ENCODE measurements at places on chromosomes 11 and 22. TPM values are rescaled to one million over a fixed set of nuclear protein-coding genes. Genes with fewer than 3 reads are reported as not detected.

The HTR3A gene
- not detected for total RNA-seq

GRCh38 chr22:25167082-25167481 is 32.6 kb upstream of the CRYBB3 start:
- DNase-seq = no peak

DNA sequence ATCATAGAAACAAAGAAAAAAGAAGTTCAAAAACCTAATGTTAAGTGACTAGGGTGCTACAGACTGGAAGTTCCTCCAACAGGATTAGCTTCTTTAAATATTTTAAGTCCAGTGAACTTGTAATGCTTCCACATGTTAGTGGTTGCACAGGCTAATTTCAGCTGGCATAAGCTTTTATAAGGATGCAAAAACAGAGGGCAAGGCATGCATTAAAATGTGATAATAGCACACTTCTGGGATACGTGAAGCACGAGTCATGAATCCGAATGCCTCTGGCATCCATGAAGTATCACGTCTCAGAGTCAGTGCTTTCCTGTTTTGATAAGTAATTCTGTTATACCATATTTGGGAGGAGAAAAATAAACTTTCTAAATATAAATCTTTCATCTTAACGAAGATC is 106.8 kb downstream of the DCDC1 start:
- no peak for DNase-seq

- no peak for DNase-seq
Observed at GRCh38 chr11:85541683-85542082, 85.5 kb downstream of the DLG2 start.

DNA sequence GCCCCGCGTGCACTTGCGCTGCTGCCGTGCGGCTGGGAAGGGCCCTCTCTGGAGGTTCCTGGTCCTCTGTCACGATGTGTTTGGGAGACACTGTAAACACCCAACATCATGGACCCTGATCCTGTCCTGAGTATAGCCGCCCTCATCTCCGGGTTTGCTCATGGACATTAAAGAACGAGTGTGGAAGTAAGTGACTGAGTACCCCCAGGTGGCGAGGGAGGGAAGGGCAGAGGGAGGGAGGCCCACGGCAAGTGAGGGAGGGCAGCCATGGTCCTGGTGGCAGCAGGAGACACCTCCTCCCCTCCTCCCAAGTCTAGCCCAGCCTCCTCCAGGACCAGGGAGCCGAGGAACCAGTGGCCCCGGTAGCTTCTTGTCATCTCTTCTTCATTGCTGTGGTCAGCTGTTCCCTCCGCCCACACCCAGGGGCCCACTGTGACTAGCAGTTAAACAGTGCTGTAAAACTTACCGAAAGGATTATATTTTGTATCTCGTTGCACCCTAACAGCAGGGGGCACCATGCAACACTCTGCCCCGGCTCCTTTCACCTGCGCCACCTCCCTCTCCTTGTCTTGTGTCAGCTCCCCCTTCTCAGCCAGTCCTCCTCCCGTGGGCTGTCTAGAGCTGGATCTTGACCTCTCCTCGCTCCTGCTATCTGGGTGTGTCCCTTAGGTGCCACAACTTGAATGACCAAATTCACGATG is 566.5 kb upstream of the B3GAT1 start:
- no peak for DNase-seq

DNA sequence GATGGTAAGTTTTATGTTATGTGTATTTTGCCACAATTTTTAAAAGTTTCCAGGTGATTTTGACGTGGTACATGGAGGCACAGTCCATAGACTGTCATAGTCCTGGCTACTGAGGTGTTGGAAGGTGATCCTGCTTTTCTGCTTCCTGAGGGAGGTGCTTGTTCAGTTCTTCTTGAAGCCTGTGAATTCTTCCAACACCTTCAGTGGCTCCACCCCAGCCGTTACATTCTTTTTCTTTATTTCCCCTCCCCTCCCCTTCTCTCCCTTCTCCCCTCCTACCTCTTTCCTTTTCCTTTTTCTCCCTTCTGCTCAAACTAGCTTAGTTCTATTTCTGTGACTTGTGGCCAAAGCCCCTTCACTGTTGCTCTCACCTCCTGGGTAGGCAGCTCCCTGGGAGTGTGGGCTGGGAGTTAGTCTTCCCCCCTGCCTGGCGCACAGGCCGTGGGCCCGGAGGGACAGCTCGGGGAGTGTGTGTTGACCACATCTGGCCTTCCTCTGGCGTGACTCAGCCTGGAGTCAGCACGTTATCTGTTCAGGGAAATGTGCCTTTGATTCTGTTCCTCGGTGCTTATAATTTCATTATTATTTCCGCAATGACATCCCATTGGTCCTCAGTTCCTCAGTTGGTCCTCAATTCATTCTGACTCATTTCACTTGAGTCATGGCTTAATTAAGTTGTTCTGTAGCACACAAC is 566.2 kb downstream of the TBC1D22A start:
- DNase-seq = no peak

The NXPE2 gene
- not detected for total RNA-seq

- no peak for DNase-seq
Observed at GRCh38 chr11:22938691-22939090, 78.4 kb upstream of the CCDC179 start.

The OR52H1 gene
- 0.37 TPM for total RNA-seq

DNA sequence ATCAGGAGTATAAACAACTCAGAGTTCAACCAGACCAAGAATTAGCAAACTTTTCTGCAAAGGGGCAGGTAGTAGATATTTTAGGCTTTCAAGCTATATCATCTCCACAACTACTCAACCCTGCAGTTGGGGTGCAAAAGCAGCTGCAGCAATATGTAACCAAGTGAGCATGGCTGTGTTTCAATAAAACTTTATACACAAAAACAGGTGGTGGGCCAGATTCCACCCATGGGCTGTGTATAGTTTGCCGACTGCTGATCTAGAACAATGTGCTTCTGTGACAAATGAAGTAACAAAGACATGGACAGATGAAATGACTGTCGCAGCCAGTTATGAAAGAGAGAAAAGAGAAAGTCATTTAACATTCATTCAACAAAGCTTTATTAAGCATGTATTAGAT is 77.1 kb upstream of the DRD2 start:
- DNase-seq = no peak

DNA sequence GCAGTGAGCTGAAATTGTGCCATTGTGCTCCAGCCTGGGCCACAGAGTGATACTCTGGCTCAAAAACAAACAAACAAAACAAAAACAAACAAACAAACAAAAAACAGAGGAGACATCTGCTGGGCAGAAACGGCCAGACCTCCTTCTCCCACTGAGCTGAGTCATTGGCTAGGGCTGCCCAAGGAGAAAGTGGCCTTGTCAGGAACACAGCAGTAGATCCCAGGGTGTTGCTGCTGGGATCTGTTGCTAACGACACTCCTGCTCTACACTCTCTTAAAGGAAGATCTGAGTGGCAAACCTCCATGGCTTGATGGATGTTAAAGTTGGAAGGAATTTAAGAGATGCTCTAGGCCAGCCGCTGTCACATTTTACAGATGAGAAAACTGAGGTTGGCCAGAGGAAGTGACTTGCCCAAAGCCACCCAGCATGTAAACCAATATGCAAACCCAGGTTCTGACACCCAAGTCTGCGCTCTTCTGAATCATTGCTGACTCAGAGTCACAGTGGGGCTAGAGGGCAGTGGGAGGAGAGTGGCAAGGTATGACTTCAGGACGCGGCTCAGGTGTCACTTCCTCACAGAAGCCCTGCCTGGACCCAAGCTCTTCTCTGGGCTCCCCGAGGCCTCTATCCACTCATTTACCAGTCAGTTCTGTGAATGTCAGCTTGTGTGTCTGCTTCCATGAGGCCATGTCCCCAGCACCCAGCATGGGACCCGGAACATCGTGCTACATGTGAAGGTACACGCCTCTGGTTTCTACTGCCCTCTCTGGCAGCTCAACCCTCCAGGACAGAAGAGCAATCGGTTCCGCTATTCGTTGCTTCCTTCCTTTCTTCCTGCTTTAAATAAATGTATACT is 11.3 kb upstream of the GDPD5 start:
- DNase-seq = peak; percentile 51

The B3GAT1 gene
- 1.4 TPM for total RNA-seq

- no peak for DNase-seq
Observed at GRCh38 chr11:69203901-69204245, 48.1 kb downstream of the SMIM38 start.

DNA sequence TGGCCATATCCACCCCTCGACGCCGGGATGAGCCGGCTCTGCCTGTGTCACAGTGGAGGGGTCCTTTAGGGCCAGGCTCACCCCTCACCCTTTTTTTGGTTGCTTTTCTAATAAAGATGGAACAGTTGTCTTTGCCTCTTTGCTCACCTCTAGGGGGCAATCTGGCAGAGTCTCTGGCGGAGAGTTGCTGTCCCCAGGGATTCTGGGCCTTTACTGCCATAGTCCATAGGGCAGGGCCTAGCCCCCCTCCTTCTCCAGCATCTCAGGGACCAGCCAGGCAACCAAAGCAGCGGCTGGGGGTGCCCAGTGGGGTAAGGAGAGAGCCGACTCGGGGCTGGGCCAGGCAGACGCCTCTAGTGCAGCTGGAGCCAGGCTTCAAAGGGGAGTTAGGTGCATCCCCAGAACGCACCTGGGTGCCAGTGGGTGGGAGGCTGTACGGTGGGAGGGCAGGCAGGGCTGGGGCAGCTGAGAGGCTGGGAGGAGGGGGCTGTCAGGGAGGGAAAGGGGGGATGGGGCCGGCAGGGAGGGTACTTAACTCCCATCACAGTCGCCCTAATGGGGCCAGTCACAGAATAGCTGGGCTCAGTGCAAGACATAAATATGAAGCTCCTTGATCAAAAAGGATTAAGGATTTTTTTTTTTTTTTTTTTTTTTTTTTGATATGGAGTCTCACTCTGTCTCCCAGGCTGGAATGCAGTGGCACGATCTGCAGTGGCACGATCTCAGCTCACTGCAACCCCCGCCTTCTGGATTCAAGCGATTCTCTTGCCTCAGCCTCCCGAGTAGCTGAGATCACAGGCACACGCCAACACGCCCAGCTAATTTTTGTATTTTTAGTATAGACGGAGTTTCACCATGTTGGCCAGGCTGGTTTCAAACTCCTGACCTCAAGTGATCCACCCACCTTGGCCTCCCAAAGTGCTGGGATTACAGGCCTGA is 2.5 kb upstream of the SUSD2 start:
- no peak for DNase-seq

DNA sequence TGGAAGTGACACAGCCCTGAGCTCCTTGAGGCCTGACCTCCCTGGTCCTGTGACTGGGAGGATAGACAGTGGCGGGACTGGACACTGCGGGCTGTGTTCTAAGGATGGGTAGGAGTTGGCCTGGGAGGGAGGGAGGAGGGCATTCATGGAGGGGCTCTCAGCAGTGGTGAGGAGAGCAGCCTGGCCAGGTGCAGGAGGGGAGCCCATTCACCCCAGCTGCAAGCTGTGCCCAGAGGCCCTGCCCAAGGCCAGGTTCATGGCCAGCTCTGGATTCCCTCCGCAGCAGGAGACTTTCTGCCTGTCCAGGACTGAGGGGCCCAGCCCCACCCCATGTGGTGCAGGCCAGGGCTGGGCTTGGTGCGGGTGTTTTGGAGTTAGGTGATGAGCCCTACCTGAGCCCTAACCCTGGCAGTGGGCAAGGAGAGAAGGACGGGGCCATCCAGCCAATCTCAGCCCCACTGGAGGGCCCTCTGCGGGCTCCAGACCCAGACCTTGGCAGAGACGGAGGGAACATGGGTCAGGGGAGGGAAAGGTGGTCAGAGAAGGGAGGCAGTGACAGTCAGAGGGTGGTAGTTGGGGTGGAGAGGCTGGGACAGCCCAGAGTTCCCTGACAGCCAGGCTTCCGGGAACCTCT is 26.8 kb downstream of the CACNA1I start:
- no peak for DNase-seq

DNA sequence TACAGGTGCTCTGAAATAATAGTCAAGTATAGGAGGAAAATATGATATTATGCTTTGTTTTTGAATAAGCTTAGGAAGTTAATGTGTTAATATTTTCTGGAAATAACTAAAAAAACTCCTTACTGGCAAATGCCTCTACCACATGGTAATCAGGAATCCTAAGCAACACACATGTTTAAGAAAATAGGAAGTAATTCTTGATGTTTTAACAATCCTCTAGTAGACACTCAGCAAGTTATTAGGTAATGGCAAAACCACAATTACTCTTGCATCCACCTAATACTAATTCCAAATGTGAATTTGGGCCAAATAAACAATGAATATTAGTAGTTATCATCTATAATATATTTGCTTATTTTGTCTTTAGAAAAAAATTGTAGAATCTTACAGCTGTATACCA is 53.6 kb downstream of the SLC35F2 start:
- no peak for DNase-seq

GRCh38 chr22:20425566-20426258 is 11.9 kb downstream of the SCARF2 start:
- DNase-seq = no peak

DNA sequence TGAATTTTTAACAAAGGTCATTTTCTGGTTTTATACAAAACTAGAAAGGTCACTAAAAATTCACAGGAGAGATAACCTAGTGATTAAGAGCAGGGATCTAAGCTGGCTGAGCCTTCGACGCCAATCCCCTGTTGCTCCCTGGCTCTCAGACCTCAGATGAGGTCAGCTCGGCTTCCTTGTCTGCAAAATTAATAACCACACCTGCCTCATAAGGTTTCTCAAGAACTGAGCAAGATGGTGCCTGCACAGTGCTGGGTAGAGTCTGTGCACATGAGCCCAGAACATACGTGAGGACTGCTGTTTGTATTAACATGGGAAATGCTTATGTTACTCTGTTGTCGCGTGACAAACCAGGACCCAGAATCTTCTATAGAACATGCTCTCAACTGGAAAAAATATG is 24.4 kb upstream of the CD5 start:
- DNase-seq = no peak

- DNase-seq = no peak
Observed at GRCh38 chr22:48589901-48590300, 1237.8 kb downstream of the BRD1 start.

DNA sequence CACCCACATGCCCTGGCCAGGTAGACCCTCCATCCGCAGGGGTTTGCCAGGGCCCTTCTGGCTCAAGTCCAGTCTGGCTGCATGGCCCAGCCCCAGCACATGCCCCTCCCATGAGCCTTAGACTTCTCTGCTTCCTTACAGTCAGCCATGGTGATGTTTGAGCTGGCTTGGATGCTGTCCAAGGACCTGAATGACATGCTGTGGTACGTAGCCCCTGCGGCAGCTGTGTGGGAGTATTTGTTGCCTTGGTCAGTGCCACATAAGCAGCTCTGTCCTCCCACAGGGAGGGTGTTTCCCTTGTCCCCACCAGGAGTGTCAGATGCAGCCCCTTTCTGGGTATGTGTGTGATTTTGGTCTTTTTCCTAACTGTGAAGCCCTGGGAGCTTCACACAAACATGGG is 17.5 kb downstream of the CDC45 start:
- DNase-seq = no peak

DNA sequence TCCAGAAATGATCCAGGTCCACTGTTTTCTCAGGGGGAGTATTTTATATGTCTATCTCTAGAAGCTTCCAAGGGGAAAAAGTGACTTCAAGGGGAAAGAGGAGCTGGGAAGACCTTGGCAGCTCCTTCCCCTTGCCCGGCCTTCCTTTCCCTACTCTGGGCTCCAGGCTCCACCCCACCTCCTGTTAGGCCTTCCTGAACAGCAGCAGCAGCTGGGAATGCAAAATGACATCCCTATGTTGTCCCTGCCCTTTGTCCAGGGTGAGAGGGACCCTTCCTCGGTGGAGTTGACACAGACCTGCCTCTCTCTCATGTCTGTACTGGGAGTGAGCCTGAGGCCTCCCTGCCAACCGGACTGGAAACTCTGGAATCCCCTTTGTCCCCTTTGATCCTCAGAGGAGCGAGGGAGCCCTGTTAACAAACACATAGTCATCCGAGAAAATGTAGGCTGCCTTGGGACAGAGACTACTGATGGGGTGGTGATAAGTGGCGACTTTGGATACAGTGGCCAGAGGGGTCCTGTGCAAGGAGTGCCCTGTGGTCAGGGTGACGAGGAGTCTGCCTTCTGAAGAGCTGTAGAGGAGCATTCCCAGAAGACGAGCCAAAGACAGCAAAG is 9.0 kb upstream of the MALAT1 start:
- DNase-seq = no peak
